ENCODE measurements at places on chromosomes 6 and 20.

GRCh38 chr6:87738000-87738399 lies 36.0 kb upstream of the AKIRIN2 start:
- DNase-seq, result no peak

GRCh38 chr6:139372326-139373153 lies 1.9 kb downstream of the CITED2 start:
- no peak for DNase-seq

DNA sequence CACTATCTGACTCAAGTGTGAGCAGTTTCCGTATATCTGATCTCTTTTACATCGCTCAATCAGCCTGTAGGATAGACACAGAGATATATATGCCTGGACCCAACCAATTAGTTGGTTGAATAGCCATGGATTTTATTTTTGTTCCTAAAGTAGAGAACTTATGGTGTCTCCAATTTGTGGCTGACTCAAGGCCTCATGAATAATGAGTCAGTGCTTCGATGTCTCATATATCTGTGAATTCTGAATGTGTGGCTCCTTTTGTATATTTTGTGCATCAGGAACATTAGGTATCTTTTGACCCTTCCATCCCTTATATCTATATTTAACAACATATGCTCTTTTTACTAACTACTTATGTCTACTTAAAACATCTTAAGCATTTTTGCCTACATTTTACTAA lies 64.5 kb downstream of the OR2B2 start:
- DNase-seq, result no peak

GRCh38 chr6:162242915-162243314 lies 484.7 kb downstream of the PRKN start:
- no peak for DNase-seq

DNA sequence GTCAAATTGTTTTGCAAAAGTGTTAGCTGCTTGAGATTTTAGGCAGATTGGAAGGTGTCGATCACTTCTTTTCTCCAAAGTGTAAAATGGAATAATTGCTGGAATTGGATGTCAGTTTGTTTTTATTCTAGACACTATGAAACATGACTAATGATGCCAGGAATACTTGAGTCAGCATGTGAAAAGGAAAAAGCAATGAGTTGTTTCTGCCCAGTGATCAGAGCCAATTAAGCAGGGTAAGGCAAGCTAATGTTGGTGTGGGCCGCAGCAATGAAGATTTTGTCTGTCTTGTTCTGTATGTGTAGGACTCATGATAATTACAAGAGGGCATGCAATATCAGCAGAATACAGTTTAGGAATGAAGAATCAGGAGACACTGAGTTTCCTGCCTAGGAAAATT lies 110.3 kb downstream of the CARMIL1 start:
- peak; percentile 10 for DNase-seq
